ENCODE measurements at places on chromosomes 7 and 10. TPM values are rescaled to one million over a fixed set of nuclear protein-coding genes. Genes with fewer than 3 reads are reported as not detected.
A peak's percentile ranks its signal among the peaks of the same experiment; 100 is the strongest.

DNA sequence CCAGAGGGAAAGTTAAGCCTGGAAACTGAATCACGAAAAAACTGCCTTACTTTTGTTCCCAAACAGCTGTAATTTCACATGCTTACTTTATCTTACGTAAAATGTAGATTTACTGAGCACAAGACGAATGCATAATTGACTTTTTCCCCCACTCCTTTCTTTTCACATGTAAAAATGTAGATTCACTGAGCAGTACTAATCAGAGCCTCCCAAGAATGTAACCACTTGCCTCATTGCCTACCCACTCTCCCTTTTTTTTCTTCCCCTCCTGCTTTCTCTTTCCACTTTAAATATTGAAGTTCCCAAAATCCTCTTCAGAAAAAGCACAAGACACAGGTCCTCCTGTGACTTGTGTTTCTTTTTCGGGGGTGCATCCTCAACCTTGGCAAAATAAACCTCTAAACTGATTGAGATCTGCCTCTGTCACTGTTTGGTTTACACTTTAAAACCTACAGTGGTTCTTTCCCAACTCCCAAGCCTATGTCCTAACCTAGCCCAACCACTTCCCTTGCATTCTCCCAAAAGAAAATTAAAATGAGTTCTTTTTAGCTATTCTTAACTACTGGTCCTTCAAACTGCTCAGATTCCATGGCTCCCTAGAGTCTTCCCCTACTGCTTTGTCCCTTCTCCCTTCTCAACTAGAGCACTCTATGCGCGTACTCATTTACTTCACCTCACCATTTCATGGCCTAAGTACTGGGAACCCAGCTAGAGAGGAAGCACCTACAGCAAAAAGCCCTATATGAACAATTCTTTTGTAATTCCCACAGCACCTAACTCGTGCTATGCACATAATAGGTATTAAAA, 236.6 kb upstream of the MKLN1 start:
- DNase-seq = no peak

GRCh38 chr7:45184326-45185027, 26.9 kb downstream of the RAMP3 start:
- no peak for DNase-seq

GRCh38 chr10:60073781-60074656, 167.7 kb upstream of the CCDC6 start:
- no peak for DNase-seq

- no peak for DNase-seq
These were observed 53.0 kb upstream of the TNKS2 start for GRCh38 chr10:91745090-91745831.

DNA sequence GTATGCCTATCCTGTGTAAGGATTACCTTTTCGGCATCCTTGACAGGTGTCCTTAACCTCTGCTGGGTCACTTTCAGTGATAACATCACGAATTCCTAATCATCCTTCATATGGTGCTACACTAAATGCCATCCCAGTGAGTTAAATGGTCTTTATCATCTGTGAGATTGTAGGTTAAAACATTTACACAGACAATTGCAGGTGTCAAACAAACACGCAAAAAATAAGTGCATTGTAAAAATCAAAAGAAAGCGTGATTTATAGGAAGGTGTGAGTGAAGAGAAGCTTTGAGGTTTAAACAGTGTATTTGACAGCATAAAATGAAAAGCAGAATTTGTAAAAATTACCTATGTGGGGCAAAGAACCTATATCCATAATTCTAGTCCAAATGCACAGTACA, 111.5 kb upstream of the IFRD1 start:
- no peak for DNase-seq

GRCh38 chr10:130570074-130570473, 433.9 kb downstream of the GLRX3 start:
- no peak for DNase-seq

- DNase-seq = no peak
These were observed 31.7 kb upstream of the CYP26C1 start for GRCh38 chr10:93028883-93029282.

GRCh38 chr7:7731732-7732131, 13.3 kb upstream of the RPA3 start:
- no peak for DNase-seq

GRCh38 chr10:96415891-96416554, 57.2 kb upstream of the OPALIN start:
- no peak for DNase-seq

DNA sequence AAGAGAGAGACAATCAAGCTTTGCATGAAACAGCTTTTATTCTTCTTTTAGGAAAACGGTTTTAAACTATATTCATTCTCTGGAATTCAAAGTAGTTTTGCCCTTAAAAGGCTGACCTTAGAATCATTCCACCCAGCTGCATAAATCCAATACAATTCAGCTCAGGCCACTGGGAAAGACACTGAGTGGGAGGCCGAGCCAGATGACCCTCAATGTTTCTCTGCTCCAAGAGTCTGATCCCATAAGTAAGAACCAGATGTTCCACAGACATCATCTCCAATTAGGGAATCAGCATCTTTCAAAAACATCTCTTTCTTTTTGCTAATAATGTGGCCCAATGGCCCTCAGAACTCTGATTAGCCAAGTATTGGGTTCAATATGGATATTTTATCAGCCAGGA, 26.1 kb downstream of the CREB3L2 start:
- no peak for DNase-seq

DNA sequence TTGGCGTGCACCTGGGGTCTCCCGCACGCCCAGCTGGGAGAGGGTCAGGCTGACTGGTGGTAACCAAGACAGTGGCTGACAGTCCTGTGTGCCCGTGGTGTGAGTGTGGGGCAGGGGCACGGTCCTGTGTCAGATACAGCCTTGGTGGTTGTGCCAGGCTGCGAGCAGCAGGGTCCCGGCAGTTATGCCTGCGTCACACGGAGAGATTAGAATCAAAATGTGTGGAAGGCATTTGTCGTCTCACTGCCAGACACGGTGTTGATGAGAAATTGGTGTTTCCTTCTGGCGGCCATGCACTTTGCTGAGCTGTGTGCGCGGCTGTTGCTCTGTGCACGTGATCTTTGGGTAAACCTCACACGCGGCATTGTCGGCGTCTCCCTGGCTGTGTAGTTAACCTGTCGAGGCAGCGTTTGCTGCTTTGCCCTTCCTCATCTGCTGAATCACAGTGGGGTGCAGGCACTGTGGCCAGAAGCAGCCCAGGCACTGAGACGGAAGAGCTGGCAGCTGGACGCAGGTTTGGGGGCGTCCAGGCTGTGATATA, 87.7 kb downstream of the NKX6-2 start:
- no peak for DNase-seq

- DNase-seq = no peak
These were observed 384.6 kb upstream of the ADARB2 start for GRCh38 chr10:2121929-2122328.

DNA sequence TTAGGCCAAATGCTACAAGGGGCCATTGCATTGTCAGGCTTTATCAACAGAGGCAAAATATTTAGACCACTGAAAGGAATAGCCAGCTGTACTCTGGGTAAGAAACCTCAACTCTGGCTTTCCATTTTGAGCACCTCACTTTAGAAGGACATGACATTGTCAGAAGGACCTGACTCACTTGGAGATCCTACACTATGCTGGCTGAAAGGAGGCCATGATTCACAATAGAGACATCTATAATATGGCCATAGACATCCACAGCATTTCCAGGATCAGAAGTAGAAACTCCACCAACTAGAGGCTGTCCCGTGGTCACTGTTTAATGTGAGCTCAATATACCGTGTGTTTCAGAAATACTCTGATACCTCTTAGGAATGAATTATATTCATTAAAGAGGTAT, 140.9 kb downstream of the BTAF1 start:
- no peak for DNase-seq

DNA sequence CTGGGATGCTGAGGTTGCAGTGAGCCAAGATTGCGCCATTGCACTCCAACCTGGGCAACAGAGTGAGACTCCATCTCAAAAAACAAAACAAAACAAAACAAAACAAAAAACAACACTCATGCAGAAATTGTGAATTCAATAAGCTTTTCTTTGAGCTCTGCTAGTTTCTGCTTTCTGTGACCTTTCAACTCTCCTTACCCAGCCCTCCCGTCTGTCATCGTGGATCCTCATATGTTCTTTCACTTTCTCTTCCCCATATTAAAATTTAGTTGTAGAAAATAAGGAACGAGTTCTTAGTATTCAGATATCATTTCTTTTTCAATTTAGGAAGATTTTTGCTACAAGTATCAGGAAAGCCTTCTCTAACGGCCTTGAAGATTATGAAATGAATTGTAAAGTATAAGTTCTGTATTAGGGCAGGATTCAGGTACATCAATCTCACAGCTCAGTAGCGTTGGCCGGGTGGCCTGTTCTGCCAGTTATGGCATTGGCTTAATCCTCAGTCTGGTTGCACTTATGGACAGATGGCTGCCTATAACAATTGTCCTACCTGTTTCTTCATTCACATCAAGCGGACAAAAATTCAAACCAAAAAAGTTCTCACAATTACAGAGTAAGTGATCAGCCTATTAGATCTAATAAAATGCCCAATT, 1167.0 kb downstream of the SORCS3 start:
- no peak for DNase-seq

- DNase-seq = no peak
These were observed 1004.0 kb downstream of the ANKRD7 start for GRCh38 chr7:119228482-119228881.

DNA sequence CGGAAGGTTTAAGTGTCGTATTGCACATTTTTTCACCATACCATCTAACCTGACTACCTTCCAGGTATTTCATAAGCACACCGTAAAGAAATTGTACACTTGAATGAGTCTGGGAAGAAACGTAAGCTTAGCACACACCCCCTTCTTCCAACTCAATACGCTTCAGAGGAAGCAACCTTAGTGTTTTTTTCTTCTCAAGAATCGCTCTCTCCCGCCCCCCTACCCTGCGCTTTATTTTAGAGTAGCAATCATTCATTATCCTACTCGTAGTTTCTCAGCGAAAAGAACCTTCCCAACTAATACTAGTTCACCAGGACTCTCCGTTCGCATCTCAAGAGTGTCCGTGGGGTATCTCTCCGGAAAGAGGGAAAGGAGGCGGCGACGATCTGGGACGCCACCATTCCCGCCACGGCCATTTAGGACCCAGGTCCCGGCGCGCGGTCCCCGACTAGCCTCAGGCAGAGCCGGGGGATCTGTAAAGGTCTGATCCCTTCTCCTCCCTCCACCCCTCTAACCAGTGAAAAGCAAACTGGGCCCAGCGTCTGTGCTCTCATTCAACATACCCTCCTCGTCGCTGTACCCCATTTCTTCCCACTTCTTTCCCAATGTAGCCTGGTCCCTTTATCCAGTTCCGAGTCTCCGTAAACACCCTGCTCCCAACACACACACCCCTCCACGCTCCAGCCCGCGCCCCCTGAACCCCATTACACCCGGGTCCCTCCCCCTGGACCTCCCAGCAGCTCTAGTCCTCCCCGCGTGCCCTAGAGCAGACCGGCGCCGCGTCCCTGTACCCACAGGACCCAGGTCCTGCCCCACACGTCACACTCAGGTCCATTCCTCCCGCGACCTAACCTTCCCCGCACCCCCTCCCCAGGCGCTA, 16.0 kb downstream of the MYOZ1 start:
- DNase-seq = peak; percentile 26

DNA sequence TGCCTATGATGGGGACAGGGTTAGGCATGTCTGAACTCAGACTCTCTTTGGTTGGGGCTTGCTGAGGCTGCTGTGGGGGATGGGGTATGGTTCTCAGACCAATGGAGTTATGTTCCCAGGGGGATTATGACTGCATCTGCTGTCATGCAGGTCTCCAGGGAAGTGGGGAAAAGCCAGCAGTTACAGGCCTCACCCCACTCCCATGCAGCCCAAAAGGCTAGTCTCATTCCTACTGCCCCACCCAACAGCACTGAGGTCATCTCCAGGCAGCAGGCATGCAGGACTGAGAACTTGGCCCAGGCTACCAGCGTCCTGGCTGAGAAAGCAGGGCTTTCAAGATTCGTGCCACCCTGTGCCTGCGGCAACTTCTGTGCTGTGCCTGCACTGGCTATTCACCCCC, 373.3 kb downstream of the HTR7 start:
- DNase-seq = no peak

GRCh38 chr7:7249814-7250213, 67.5 kb downstream of the C1GALT1 start:
- no peak for DNase-seq

GRCh38 chr10:118569241-118569881, 26.1 kb downstream of the PRLHR start:
- no peak for DNase-seq

GRCh38 chr10:1162481-1163203, 106.5 kb downstream of the WDR37 start:
- no peak for DNase-seq

DNA sequence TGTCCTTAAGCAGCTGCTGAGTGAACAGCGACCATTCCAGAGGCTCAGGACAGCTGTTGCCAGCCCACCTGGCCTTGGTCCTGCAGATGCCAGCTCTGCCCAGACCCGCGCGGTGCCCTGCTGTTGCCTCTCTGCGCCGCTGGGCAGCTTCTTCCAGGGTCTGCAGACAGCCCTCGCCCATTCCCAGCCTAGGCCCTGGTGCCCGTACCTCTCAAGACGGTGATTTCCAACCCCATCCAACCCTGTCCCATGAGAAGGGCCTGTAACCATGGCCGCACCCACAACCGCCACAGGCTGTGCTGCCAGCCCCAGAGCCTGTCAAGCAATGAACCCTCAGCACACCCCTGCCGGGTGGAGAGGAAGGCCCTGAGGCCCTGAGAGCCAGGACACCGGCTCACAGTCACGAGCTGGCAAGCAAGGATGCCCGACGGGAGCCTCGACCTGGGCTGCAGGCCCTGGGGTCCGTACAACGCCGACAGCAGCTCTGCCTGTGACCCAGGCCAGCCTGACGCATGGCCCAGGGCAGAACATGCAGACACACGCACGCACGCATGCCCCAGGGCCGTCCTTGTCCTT, 231.9 kb downstream of the MAD1L1 start:
- DNase-seq = no peak

GRCh38 chr10:125064681-125065492, 95.5 kb downstream of the CTBP2 start:
- peak; percentile 65 for DNase-seq

GRCh38 chr10:128361487-128361886, 235.3 kb upstream of the MKI67 start:
- no peak for DNase-seq

DNA sequence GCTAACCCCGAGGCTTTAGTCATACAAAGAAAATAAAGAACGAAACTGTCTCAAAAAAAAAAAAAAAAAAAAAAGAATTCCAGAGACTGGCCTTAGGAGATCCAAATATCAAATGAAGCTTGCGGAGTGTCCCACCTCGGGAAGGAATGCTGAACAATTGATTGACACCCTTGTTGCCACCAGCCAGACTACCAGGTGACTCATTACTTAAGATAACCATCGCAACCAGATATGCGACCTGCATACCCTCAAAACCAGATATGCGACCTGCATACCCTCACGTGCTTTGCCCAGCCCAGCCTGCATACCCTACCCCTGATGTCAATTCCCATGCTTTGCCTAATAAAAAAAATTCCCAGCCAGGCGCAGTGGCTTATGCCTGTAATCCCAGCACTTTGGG, 2.7 kb upstream of the PRKRIP1 start:
- no peak for DNase-seq

The TMEM254 gene
- total RNA-seq = 14.8 TPM

The CCZ1 gene
- total RNA-seq = 38.3 TPM

The GNG11 gene
- 48.1 TPM for total RNA-seq

The PDK4 gene
- total RNA-seq = 16.4 TPM

The PNLIPRP2 gene
- total RNA-seq = not detected

The MARVELD1 gene
- total RNA-seq = 34.0 TPM

The HMX2 gene
- total RNA-seq = not detected

The UPK3BL2 gene
- total RNA-seq = 15.4 TPM

The MGMT gene
- 28.5 TPM for total RNA-seq

The SLC18A3 gene
- total RNA-seq = 0.11 TPM

Data from urinary bladder (tissue), 4 donors.